Activated CD4-positive, alpha-beta T cell treated with anti-CD3 and anti-CD28 coated beads, Interleukin-2, amount 10 ng/mL, durations not matched to agents 24 days and 14 days (primary cell): ENCODE measurements at places on chromosomes 11 and 22. TPM values are rescaled to one million over a fixed set of nuclear protein-coding genes. Genes with fewer than 3 reads are reported as not detected.

- DNase-seq = no peak
Observed at GRCh38 chr22:19057539-19057938, 64.7 kb downstream of the DGCR2 start.

The PIK3IP1 gene
- total RNA-seq = 12.4 TPM in 2 replicates

- DNase-seq = no peak
Observed at GRCh38 chr11:10122326-10123197, 171.5 kb downstream of the SBF2 start.

The RASSF10 gene
- total RNA-seq = not detected in 2 replicates

The TRIM51 gene
- total RNA-seq = not detected in 2 replicates

DNA sequence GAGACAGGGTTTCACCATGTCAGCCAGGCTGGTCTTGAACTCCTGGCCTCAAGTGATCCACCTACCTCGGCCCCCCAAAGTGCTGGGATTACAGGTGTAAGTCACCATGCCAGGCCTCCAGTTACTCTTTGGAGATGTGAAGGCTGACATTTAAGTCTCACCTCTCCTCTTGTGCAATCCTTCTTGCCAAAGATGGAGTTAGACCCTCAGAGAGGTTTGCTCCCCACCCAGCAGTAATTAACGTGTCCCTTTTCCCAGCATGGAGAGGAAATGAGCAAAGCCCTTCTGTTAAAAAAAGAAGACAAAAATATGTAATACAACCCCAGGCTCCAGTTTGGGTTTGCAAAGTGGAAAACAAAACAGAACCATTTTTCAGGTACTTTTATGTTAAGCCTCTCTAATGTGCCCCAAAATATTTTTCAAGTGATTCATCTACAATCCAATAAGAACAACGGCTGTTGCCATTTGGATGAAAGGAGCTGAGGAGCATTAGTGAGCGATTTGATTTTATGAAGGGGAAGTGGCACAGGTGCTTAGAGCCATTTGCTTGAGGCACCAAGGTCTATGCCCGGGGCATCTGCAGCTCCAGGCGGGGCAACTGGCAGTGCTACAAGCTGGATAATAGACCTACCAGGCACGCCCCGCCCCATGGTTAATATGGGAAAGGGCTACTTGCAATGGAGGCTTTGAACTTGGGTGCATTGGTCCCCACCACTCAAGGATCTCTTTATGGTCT is 57.2 kb downstream of the GRIK4 start:
- no peak for DNase-seq

GRCh38 chr22:37860796-37861421 is 11.7 kb downstream of the EIF3L start:
- no peak for DNase-seq

DNA sequence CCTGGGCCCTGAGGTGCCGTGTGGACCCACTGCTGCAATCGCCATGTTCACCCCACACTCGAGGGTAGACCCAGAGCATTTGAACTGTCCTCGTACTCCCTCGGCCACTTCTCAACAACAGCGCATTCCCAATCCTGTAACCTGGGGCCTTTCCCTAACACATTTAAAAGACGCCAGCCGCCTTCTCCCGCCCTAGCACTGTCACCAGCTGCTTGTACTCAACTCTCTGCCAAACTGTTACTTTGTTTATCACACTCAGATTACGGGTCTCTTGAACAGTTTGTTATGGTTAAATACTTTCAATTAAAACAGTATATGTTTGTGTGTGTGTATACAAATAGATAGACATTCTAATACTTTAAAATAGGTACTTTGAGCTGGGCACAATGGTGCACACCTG is 20.7 kb downstream of the CDKN1C start:
- no peak for DNase-seq

DNA sequence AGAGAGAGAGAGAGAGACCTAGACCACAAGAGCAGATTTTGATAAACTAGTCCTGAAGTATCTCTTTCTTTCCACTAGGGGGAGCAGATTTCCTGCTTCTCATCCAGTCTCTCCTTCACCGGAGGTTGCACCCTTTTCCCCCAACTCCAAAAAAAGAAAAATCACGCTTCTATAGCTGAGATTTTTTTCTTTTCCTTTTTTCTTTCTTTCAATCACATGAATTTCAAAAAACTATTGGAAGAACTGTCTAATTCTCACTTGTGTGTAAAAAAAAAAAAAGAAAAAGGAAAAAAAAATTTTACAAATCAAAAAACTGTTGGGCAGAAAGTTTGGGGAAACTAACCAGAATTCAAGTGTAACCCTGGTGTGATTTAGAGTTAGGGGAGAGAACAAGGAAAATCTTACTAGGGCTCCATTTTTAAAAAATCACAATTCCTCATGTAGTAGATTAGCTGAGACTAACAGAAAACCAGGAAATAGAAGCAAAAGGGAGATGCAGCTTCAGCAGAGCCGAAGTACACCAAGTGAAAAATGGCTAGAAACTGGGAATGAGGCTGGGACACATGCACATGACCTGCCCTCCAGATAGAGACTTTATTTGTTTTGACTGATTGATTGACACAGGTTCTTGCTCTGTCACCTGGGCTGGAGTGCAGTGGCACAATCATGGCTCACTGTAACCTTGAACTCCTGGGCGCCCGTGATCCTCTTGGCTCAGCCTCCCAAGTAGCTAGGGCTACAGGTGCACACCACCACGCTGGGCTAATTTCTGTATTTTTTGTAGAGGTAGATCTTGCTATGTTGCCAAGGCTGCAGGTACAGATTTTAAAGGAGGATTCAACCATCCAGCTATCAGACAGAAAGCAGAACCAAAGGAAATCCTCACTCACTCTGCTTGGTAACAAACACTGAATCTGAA is 27.1 kb downstream of the SDHD start:
- DNase-seq = no peak

DNA sequence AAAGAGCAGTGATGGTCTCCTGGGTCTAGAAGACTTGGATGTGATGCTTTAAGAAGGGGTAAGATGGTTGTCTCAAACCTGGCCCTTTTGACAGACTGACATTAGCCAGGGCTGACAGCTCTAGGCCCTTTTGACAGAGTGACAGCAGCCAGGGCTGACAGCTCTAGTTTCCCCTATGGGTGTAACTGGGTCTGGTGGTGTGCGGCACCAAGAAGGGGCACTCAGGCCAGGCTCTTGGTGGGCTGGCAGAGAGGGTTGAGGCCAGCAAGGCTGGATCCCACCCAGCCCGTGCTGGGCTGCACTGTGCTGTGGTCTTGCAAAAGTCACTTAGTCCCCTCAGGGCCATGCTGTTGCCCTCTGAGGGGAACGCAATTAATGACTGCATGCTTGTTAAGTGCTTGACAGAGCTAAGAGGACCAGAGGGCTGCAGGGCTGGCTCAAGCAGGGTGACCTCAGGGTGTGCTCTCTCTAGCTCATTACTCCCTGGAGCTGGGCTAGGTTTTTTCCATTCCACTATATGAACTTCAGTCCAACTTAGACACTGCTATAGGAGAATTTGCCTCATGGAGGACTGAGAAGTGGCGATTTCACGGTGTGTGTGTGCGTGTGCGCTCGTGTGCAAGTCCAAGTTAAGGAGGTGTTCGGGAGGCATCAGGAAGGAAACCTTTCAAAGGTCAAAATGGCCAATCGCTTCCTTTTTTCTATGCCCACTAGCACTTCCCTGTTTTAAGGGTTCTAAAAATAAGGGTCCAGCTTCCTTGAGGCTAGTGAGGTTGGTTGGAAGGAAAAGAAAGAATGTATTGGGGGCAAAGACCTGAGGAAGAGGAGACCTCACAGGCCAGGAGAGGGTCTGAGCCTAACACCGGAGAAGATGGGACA is 4.4 kb downstream of the UBASH3B start:
- no peak for DNase-seq

GRCh38 chr11:122628810-122629555 is 26.5 kb upstream of the UBASH3B start:
- DNase-seq = peak; percentile 88

DNA sequence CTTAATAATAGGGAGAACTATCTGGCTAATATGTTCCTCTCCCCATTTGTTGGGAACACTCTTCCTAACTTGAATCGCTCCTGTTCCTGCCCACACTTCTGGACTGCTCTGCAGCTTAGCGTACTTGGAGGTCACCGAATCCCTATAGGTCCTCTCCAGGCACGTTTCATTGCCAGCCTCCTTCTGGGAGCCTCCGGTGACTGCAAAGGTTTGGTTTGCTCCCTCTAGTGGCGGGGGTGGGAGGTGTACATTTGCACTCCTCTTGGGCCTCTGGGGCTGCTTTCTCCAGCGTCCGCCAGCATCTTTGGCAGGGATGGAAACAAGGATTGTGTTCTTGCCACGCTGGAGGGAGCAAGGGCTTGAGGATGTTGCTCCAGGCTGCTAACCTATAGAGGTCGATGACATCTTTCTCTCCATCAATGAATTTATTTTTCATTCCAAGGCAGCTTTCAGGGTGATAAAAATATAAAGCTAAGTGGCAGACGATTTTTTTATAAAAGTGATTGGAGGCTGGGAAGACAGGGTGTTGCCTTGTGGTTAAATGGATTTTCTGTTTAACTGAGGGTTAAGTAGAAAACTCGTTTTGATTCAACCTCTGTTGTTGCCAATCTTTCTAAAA is 48.7 kb downstream of the TSPAN18 start:
- peak; percentile 79 for DNase-seq

The SLCO2B1 gene
- not detected in 2 replicates for total RNA-seq

GRCh38 chr22:25777870-25778269 is 35.9 kb downstream of the MYO18B start:
- peak; percentile 78 for DNase-seq

The MS4A13 gene
- total RNA-seq = not detected in 2 replicates

DNA sequence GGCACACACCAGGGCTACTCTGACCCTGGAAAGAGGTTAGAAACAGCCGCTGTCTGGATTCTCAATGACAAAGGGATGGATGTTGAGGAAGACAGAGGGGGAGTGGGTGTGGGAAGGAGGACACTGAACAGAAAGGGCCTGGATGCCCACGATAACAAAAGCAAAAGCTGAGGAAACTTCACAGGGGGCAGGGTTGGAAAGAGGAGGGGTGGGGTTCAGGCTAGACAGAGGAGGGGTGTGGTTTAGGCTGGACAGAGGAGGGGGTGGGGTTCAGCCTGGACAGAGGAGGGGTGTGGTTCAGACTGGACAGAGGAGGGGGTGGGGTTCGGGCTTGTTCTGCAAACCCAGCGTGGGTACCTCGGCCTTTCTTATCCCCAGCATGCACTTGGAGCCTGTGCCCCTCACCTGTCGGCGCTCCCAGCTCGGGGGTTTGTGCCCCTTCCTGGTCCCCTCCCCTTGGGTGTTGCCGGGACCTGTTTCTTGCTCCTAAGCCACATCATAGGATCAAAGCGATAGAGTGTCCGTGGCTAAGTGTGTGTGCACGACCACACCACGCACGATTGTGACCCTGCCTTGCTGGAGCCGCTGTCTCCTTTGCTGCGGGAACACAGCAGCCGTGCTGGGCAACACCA is 75.6 kb downstream of the BRD1 start:
- no peak for DNase-seq
